CD4-positive, CD25-positive, alpha-beta regulatory T cell (primary cell): ENCODE measurements at places on chromosomes 2 and 18.

GRCh38 chr2:176268976-176269318 lies 295 bp upstream of the MTX2 start:
- no peak for DNase-seq

DNA sequence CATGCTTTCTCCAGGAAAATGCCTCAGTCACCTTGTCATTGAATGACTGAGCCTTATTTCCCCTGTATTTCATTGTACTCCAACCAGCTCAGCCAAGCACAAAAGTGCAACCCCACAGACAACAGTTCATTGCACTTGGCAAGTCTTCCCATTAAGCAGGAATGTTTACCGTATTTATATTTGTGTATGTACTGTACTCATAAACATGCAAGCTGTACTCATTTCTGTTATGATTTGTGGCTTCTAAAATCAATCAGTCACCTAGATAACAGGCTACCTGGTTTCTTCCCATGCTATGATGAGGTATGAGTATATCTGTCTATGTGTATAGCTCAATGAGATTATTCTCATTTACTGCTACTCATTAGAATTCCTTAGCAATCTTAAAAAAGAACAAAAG lies 505.5 kb upstream of the FAM98A start:
- DNase-seq, result no peak

DNA sequence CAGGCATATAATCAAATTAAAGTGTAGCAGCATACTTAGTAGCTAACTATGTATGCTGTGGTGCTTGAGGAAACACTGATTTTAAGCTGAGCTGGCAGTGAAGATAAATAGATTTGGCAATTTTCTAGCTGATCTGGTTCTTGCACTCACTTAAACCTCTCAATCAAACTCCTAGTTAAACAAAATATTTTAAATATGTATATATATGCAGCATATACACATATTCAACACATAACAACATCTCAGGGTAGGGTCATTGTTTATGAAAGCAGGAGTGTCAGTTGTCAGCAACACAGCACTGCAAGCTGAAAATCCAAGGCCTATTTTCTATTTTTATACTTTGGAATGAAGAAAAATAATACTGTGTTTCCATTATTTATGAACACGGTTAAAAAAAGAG lies 10.4 kb upstream of the FSHR start:
- DNase-seq, result no peak

GRCh38 chr2:163659224-163659623 lies 76.6 kb downstream of the FIGN start:
- no peak for DNase-seq

- no peak for DNase-seq
Measured at GRCh38 chr18:25111377-25112288, 240.3 kb downstream of the ZNF521 start.

DNA sequence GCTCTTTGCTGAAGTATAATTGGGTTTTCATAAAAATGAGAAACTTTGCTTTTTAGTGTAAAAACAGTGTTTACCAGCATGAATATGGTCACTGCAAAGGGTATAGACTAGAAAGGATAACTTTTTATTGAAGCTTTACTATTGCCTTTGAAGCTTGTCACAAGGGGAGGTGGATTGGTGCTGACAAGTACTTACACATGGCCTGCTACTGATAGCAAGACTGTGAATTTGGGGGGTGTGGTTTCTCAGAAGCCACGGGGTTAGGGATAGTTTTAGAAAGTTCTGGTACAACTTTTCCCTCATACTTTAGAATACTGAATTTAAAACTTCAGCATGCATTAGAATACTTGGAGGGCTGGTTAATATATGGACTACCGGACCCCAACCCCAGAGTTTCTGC lies 294.1 kb downstream of the SOCS6 start:
- no peak for DNase-seq

GRCh38 chr2:18404708-18405107 lies 155.7 kb downstream of the RDH14 start:
- no peak for DNase-seq

GRCh38 chr2:71156573-71156972 lies 26.1 kb downstream of the MPHOSPH10 start:
- DNase-seq, result no peak
